Stimulated activated CD4-positive, alpha-beta T cell treated with anti-CD3 and anti-CD28 coated beads, Interleukin-2, amount 100 ng/mL, for 24 hours (primary cell): ENCODE measurements at places on chromosomes 7 and 10.

DNA sequence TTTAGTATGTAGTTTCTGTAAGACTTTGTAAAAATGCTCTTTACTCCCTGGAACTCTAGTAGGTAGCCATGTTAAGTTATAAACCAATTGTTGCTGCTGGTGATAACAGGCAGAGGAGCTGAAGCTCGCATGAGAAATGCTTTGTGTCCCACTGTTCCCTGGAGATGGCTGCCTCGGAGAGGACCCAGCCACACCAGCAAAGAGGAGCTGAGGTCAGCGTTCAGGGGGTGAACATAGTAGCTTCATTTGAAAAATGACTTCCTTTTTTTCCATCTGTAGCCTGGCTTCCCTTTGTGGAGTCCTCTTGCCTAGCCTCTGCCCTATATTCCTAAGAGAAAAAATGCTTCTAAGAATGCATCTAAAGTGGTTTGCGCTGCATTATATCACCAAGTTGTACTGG is 20.3 kb downstream of the CELF2 start:
- DNase-seq, result no peak

DNA sequence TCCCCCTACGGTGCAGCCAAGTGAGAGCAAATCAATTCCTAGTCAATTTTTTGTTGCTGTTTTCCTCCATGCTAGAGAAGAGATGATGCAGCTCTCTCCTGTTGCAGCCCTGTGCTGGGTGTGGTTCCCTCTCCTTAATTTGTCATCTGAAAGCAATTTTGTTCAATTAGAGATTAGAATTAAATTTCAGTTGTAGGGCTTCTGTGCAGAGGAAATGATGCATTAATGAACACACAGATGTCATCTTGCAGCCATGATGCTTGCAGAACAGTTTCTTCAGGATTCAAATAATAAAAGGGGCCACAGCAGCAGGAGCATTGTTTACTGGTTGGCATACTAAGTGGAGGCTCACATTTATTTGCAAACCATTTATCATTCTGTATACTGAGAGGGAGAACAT is 266.0 kb downstream of the AUTS2 start:
- DNase-seq, result no peak

DNA sequence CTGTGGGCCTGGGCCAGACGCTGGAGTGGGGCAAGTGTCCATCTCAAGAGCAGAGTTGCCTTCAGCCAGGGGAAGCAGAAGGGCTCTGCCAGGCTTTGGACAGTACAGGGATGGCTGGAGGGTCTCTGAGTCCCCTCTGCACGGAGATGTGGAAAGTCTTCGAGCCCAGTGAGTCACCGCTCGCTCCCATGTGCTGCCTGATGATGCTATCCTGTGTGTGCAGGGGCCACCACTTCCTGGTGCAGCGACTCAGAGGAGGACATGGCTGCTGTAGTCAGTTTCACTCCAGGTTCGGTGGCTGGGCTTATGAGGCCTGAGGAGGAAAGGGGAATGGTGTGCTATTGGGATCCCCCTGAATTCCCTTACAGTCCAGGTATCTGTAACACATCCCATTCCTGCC is 6.0 kb downstream of the ADCYAP1R1 start:
- DNase-seq, result no peak

DNA sequence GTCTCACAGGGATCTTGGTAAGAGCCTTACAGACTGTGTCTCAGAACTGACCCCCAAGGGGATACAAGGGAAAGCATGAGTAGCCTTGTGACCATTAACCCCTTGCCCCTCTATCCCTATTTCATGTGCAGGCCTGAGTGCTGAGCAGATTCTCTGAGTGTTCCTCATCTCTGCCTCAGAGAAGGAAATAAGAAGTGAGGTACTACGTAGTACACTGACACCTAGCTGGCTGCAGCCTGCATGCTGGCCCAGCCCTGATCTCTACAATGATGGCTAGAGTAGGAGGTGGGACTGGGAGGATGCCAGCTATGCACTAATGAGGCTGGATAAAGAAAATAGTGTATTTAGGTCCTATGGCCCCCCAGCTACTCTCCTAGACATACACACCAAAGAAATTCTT is 174.9 kb upstream of the HPS1 start:
- DNase-seq, result no peak

- DNase-seq, result no peak
Observed at GRCh38 chr10:71138166-71138830, 74.1 kb upstream of the UNC5B start.

GRCh38 chr7:1099637-1100036 is 11.7 kb downstream of the GPER1 start:
- DNase-seq, result no peak

- DNase-seq, result no peak
Observed at GRCh38 chr10:78925800-78926319, 142.9 kb upstream of the ZMIZ1 start.

DNA sequence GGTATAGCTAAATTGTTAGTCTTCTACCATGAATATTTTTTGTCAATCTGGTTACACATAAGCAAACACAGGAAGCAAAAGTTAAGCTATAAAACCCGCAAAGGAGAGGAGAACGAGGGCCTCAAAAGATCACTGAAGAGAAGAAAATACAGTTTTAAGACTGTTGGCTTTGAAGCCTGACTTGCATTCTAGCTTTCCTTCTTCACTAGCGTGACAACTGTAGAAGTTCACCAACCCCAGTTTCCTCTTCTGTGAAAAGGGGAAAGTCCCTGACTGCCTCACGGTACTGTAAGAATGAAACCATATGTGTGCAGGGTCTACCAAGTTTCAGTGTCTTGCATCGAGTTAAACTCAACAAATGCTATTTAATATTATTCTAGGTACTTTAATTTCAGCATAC is 7.5 kb upstream of the LRRN3 start:
- DNase-seq, result peak; percentile 57

DNA sequence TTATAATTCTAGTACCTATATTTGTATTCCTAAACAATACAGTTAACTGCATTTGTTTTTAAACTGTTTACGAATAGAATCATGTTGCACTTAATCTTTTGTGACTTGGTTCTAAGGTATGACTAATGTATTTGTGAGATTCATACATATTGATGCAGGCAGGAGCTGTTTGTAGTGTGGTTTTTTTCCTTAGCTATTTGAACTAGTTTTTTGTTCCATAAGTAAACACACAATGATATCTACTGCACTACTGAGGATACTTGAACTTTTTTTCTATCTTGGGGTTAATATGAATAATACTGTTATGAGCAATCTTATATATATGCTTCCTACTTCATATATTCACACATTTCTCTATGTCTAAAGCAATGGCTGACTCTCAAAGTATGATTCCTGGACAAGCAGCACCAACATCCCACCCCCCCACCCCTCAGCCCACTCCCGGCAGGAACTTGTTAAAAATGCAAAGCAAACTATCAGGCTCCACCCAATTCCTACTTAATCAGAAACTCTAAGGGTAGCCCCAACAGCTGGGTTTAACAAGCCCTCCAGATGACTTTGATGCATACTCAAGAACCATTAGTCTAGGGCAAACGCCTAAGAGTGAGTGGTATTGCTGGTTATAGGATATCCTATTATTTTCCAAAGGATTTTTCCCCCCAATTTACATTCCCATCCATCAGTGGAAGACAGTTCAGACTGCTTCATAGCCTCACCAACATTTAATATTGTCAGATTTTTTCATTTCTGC is 25.8 kb downstream of the BRAF start:
- DNase-seq, result no peak

- DNase-seq, result no peak
Observed at GRCh38 chr7:29038463-29038862, 80.3 kb upstream of the TRIL start.

DNA sequence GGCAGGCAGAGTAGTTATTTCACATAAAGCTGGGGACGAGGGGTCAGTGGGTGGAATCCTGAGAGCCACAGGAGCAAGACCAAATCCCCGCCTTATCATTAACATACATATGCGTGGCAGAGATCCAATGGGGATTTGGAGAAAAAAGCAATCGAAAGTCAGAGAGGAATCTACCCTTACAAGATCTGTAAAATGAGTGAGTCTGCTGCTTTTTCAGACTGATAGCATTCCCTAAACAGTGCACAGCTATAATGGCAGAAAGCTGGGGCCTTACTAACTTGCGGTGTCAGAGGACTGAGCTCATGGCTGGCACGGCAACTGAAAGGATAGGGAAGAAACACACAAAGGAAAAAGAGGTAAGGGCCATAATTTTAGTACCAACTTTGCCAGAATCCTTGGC is 25.0 kb downstream of the GPR22 start:
- DNase-seq, result no peak

DNA sequence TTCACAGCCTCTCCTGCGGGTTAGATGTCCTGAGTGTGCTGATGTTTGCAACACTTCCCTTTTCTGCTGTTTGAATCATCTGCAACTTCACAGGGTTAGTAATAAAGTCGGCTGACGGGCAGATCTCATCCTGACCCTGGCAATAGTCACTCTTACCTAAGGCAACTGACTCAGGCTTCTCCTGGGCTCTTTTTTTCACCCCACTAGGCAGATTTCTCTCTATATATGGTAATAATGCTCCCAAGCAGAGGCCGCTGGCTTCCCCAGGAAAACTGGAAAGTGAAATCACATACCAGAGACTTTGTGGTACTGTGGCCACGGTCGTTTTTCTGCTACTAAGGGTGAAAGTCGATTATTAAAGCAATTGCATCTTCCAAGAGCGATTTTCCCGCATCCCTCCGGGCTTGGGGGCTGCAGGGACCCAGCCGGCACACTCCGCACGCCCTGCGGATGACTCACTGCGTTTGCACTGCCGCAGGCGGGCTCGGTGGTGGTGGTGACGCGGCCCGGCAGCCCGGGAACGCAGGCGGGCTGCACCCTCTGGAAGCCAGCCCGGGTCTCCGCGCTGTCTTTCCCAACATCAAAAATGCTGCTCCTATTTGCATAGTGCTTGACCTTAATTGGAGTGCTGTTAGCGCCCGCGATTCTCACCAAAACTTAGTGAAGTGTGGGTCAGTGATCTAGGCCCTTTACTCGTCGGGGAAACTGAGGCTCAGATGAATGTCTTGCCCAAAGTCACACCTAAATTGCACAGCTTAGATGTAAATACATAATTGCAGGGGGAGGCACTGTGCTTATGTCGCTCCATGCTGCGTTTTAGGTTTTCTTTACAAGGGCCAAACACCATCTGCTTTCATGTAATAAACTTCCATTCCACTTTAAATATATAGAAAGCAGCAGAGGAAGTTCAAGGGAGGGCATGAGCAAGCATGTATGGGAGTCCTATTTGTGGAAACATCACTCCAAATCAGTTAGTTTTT is 47.6 kb upstream of the ITGB1 start:
- peak; percentile 48 for DNase-seq

GRCh38 chr7:55078465-55079372 is 59.9 kb downstream of the EGFR start:
- no peak for DNase-seq
